ENCODE measurements at places on chromosomes 1 and 21.

DNA sequence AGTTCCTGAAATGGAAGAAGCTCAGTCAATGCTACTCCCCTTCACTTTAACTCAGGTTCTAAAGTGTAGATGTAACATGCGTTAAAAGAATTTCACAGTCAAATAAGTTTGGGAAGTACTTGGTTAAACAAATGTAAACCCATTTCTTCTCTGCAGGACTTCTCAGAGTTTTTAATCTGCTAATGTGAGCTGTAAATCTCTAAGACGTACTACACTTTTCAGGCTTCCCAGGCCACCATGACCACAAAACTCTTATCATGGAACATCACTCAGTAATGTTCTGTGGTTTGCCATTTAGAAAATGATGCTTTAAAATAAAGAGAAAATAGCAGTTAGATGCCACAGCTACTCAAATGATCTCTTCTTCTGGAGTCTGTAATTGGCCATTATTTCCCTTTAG lies 104.3 kb downstream of the HHIPL2 start:
- DNase-seq: no peak

GRCh38 chr1:231465051-231465450 lies 43.0 kb upstream of the EGLN1 start:
- DNase-seq: no peak

DNA sequence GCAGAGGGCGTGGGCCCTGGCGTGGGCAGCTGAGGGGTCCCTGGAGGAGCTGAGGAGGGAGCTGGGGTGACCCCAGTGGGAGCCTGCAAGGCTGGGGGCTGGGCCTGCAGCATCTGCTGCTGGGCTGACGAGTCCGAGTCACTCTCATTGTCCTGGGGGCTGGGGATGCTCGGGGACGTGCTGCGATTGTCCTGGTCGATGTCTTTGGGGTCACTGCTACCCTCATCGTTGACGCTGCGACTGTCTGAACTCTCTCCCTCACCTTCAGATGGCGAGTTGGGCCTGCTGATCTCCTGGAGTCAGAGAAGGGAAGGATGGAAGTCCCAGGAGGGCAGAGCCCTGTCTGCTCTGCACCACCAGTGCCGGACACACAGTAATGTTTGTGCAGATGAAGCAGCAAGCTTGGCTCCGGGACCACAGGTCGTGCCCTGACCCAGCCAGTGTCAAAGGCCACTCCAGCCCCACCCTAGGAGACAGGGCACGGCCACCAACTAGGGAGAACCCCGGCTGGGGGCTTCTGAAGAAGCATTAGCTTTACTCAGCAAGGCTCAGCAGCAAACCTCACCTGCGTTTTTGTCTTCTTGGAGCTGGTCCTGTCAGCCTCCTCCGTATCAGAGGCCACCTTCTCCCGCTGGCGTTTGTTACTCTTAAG lies 43.4 kb downstream of the SLC45A1 start:
- no peak for DNase-seq

GRCh38 chr1:192235127-192235526 lies 76.9 kb downstream of the RGS18 start:
- DNase-seq: no peak

GRCh38 chr1:22527555-22528296 lies 35.6 kb upstream of the EPHA8 start:
- DNase-seq: no peak

DNA sequence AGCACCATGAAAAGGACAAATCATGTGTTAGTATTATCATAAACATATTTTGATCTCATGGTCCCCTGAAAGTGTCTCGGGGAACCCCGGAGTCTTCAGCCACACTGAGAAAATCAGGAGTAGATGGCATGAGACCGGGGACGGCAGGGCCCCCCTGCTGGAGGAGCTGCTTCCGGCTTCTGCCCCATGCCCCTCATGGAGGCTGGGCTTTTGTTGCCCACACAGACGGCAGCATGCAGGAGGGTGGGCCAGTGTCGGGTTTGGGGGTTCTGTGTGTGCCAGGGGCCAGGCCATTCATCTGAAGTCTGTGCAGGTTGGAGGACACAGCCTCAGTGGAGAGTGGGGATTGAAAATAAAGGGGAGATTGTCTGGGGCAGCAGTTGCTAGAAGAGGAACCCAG lies 75.1 kb upstream of the CD34 start:
- DNase-seq: no peak

- DNase-seq: no peak
Measured at GRCh38 chr1:29114654-29115053, 9.0 kb downstream of the TMEM200B start.

DNA sequence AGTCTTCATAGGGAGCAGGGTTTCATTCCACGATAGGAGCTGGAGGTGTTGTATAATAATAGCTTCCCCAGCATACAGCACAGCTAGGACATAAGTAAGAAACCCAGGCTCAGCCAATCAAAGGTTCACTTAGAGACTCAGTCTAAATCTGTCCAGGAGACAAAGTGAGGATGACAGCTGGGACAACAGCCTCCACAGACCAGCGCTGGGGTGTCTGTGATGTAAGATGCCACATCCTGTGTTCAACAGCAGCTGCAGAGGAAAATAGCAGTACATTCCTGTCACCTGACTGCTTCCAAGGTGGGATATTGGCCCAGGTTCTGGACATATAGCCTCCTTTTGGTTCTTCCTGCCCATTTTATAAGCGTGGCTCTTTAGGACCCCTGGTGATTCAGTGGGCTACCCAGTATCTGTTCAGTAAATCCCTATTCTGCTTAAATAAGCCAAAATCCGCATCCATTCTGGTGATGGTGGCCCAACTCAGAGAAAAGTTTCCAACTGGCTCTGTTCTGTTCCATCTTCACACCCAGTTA lies 176.8 kb upstream of the SYT6 start:
- DNase-seq: no peak

DNA sequence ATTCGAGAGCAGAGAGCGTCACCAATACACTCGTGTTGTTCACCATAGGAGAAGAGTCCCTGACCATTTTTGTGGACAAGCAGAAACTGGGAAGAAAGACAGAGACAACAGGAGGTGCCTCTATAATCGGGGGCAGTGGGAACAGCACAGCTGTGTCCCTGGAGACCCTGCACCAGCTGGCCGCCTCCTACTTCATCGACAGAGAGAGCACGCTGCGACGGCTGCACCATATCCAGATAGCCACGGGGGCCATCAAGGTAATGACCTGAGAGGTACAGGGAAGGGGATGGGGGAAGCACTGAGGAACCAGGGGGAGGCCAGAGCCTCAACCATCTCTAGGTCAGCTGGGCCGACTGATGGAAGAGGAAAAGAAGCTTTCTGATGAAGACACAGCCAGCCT lies 86.4 kb downstream of the BRINP2 start:
- DNase-seq: no peak

DNA sequence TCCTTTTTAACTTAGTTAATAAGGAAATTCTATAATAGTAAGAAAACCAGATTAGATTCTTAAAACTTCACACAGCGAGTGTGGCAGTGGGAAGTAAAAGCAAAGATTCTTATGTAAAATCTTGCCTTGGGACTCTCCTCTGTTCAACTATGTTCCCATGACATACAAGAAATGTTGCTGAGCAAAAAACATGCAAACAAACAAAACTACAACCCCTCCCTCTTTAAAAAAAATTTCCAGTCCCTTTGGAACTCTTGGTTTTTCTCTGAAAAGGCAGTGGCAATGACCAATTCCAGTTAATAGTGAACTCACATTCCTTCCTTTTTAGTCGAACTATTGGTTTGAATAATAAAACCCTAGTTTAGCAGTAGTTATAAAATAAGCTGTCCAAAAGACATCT lies 453.1 kb upstream of the ZRANB2 start:
- no peak for DNase-seq

- DNase-seq: no peak
Measured at GRCh38 chr1:204846546-204846945, 24.1 kb upstream of the NFASC start.

GRCh38 chr21:31922881-31923280 lies 50.1 kb downstream of the HUNK start:
- DNase-seq: no peak

GRCh38 chr1:66266756-66267155 lies 267.2 kb upstream of the SGIP1 start:
- peak; percentile 74 for DNase-seq

DNA sequence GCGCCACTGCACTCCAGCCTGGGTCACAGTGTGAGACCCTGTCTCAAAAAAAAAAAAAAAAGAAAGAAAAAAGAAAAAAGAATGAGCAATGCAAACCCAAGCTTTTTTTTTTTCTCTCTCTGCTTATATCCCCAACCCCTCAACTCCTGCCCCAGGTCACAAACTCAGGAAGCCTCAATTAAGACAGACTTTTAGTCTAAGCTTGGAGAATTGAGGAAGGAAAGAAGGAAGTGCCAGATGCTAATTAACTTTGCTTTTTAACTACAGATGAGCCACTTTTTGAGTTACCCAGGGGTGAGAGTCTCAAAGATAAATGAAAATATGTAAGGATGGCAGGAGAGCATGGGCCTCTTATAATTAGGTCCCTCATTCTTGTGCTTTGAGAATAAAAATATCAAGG lies 33.3 kb downstream of the PIK3CD start:
- DNase-seq: no peak

GRCh38 chr21:15423676-15424445 lies 305.9 kb upstream of the USP25 start:
- no peak for DNase-seq

GRCh38 chr21:42145569-42146272 lies 73.2 kb upstream of the ABCG1 start:
- DNase-seq: peak; percentile 42

DNA sequence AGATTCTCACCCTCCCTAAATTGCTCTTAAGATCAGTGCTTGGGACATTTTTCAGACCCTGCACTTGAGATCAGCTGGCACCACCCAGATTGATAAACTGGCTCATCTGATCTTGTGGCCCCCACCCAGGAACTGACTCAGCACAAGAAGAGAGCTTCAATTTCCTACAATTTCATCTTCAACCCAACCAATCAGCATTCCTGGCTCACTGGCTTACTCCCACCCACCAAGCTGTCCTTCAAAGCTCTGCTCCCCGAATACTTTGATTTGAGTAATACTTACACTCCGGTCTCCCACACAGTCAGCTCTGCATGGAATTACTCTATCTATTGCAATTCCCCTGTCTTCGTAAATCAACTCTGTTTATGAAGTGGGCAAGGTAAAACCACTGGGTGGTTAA lies 461.9 kb upstream of the RGS18 start:
- DNase-seq: no peak

- DNase-seq: peak; percentile 29
Measured at GRCh38 chr1:62962901-62963776, 179.2 kb downstream of the ATG4C start.

GRCh38 chr1:35885961-35886558 lies 3.1 kb downstream of the AGO1 start:
- DNase-seq: no peak

Data from endothelial cell of umbilical vein (primary cell).